ENCODE measurements at places on chromosomes 11 and 22.

DNA sequence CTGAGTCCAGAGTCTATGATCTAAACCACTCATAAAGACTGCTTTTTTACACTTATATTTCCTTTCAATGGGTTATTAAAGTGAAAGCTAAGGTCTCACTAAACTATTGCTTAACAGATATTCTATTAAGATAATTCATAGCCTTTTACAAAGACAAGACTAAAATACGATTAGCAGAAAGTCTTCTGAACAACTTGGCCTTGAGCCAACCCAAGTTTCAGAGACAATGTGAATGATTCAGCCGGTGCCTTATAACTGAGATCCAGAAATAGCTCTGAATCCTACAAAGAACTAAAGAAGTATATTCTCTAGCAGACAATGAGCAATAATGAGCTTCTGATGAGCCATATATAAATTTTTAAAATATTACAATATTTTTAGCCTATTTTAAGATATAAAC lies 41.5 kb upstream of the CARD18 start:
- no peak for DNase-seq

DNA sequence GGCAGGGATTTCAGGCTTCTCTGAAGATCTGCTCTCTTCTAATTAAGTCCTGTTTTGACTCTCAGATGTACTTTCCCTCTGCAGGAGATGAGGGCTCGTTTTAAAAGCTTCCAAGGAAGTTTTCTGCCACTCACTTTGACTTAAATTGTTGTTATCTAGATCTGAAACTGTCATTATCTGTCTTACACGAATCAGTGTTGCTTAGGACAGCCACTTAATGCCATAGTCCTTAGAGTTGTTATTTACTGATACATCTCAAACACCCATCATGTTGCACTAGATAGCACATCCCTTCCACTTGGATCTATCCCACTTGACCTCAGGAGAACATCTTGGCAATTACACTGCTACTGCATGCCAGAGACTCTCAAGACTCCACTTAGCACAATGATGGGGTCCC lies 86.9 kb upstream of the FAT3 start:
- DNase-seq, result no peak

GRCh38 chr11:48025984-48026340 lies 45.6 kb downstream of the PTPRJ start:
- no peak for DNase-seq

- DNase-seq, result no peak
Observed at GRCh38 chr11:132539590-132540368, 992.5 kb downstream of the OPCML start.

DNA sequence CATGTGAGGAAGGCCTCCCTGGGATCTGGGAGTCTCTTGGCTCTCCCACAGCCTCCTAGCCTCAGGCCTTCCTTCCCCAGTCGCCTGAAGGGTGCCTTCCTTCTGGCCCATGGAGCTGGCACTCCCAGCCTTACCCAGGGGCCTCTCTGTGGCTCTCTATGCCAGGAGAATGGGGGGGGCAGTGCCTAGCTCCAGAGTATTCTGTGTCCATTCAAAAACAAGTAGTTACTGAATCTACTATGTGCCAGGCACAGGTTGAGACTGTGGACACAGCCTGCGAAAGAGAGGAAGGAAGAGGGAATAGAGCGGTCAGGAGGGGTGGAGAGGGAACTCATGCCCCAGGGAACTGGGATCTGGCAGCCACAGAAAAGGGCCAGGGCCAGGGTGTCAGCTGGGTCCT lies 2.7 kb upstream of the PLA2G3 start:
- DNase-seq, result no peak

- DNase-seq, result no peak
Observed at GRCh38 chr11:106017093-106017492, 4.9 kb downstream of the MSANTD4 start.

DNA sequence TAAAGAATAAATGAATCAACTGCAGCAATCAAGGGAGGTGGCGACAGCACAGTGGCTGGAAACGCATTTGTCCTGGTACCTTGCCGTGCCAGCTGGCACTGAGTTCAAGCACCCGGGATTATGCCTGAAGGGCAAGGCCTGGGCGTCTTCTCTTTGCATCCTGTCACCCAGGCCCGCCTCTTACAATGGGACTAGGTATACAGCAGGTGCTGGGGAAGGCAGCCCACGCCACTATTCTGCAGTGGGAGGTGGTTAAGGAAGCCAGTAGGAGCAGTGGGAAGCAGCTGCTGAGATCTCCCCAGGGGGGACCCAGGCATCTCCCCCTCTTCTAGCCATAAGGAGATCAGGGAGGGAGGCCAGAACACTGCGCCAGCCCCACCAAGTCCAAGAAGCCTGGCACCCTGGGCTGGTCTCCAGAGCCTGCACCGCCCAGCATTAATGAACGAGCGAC lies 15.3 kb upstream of the BAIAP2L2 start:
- no peak for DNase-seq

DNA sequence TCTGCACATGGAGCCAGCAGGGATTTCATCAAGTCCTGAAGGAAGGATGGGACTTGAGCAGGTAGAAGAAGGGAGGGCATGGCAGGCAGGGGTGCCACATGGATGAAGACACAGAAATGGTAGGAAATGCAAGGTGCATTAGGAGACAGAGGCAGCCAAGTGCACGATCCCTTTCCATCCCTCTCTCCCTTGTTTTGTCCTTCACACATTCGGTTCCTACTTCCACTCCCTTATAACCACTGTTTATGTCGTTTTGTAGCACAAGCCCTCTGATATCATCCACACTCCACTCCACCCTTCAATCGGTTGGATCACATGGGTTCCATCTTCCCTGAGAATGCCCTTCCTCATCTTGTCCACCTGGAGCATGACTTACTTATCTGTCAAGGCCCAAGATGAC lies 35.2 kb downstream of the IFT27 start:
- no peak for DNase-seq

- DNase-seq, result no peak
Observed at GRCh38 chr11:120899720-120900119, 124.2 kb upstream of the TBCEL start.

GRCh38 chr11:26048271-26048670 lies 283.7 kb upstream of the ANO3 start:
- no peak for DNase-seq

DNA sequence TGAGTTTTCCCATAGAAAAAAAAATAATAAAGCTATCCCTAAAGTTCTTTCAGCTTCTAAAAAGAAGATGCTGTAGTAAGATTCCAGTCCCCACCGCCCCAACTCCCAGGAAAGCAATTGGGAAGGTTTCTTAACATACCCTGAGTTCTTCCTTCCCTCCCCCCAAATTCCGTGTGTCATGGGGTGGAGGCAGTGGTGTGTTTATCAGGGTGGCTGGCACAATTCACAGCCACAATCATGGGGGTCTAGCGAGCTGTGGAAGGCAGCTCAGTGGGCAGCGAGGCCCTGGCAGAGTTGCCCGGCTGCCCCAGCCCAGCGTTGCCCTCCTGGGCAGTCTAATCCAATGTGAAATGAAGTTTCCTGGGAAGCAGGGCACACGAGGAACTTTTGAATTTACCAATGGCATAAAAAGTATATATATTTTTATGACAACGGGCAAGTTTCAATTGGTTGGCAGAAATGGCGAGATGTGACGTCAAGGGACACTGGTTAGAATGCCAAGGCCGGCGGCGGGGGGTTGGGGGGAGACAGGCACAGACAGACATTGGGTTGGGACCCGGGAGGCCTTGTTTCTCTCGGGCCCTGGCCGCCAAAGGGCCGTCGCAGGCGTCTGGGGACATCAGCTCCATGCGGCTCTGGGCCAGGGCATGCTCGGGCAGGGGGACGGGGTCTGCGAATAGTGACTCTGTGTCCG lies 80.7 kb upstream of the PPARA start:
- DNase-seq, result no peak

DNA sequence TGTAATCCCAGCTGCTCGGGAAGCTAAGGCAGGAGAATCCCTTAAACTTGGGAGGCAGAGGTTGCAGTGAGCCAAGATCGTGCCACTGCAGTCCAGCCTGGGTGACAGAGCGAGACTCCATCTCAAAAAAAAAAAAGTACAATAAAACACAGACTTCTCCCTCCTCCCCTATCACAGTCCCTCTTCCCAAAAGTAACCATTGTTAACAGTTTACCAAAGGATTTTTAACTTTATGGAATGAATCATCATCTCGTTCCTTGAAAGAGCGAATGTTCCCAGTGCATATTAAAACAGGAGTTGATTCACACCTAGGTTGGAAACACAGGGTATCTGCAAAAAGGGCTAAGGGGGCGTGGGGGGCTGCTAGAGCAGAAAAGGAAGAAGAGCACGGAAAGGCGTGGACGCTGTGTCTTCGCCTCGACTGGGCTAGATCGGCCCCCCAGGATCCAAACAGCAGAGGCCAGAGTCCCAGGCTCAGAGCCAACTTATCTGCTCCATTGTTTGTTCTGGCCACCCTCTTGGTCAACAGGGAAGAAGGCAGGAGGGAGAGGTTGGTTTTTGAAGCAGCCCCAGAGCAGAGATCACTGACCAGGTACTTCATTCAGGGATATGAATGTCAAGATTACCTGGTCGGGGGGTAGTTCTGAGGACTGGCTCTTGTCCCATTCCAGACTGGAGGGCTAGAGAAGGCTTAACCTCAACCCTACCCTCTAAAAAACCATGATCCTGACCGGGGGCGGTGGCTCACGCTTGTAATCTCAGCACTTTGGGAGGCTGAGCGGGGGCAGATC lies 2.1 kb upstream of the AHNAK start:
- DNase-seq, result no peak

DNA sequence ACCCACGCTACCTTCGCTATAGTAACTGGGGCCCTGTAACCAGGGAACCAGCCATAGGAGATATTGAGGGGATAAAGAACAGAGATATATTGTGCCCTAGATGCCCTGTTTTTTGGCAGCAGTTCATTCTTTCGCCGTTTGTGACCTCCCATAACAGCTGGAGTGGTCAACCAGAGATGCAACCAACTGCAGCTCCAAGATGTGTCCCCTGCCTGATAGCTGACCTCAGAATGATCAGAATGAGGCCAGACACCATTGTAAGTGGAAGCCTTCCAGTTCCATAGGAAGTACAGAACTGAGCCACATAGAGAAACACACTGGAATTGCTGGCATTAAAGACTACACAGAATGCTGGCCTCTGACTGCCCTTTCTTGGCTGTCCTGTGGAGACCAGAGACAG lies 39.2 kb downstream of the P4HA3 start:
- DNase-seq, result no peak

DNA sequence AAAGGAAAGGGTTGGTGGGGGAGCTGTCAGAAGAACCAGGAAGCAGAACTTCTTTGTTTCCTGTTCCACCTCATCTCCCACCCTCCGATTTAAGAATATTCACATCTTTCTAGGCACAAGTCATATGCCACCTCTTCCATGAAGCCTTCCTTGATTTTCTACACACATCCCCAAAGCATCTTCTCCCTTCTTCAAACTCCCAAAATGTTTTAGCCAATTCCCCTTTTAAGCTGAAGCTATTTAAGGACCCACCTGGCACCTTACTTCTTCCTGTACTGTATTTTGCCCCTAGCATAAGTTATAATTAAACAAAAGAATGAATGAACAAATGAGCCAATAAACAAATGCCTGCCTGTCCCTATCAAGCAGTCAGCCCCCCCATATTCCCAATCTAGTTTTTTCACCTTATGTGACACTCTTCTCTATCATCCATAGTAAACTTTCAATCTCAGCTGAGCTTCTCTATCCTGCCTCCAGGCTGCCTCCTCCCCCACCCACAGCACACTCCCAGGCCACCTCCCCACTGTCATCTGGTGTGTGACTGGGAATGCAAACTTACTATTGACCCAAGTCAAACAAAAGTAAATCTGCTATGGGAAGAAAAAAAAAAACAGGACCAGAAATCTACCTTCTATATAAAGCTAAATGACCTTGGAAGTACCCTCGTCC lies 3.9 kb downstream of the TNKS1BP1 start:
- DNase-seq, result no peak

GRCh38 chr11:1827095-1827813 lies 7.5 kb upstream of the SYT8 start:
- no peak for DNase-seq

GRCh38 chr11:83521647-83522596 lies 235.8 kb upstream of the CCDC90B start:
- no peak for DNase-seq

- DNase-seq, result peak; percentile 91
Observed at GRCh38 chr11:128814856-128815705, 52.0 kb downstream of the KCNJ1 start.

- no peak for DNase-seq
Observed at GRCh38 chr11:64711138-64711955, 11.7 kb downstream of the NRXN2 start.

DNA sequence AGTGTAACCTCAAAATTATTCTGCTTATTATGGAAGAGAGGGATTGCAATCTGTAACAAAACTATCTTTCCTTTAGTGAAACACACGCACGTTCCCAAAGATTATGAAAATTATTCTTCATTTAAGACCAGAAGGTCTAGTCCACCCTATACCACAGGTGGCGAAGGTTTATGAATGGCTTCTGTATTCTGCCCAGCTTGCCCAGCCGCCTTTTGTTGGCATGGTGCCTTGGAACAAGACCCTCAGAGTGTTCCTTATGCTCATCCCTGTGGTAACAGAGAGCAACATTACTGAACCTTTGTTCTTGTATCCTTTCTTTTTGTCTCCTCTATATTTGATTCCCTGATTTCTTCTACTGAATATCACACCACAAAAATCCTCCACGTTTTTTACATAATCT lies 116.4 kb downstream of the FAR1 start:
- no peak for DNase-seq

DNA sequence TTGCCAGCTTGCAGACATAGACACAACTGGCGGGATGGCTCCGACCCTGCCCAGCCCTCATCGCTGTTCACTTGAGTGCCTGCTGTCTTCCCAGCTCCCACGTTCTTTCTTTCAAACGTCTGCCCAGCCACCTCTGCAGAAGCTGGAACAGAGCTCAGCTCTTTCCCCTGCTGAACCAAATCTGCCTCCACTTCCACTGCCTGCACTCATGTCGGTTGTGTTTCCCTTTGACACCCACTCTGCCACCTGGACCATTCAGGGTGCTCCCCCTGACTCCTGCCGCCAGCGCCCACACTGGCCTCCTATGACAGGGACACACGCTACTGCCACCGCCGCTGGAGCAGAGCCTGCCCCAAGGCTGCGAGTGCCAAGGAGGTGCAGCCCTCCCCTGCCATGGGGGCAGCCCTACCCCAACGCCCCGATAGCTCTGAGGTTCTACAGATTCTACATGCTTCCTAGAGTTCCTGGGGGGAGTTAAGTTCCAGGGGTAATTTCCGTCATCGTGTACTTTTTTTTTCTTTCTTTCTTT lies 37.9 kb downstream of the TST start:
- DNase-seq, result no peak

- DNase-seq, result no peak
Observed at GRCh38 chr11:115740324-115740723, 236.1 kb upstream of the CADM1 start.

DNA sequence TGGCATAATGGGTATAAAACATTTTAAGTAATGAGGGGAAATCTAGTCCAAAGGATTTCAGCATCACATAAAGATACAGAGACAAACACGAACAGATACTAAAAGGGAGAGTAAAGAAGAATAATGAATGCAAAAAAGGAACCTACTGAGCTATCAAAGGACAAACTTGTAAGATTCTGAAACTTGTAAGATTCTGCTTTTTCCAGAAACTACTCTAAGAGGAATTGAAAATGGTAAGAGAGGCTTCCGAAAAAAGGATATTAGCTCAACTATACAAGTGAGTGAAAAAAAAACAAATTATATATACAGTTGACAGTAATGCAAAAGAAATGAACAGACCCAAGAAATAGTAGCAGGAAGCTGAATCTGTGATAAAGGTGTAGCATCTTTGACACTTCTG lies 37.7 kb downstream of the POLD3 start:
- no peak for DNase-seq
